ENCODE measurements at places on chromosomes 6 and 20. TPM values are rescaled to one million over a fixed set of nuclear protein-coding genes. Genes with fewer than 3 reads are reported as not detected.

GRCh38 chr20:42295592-42295991 lies 677.4 kb upstream of the CHD6 start:
- no peaks in the 10 kb centered on the region for H3K36me3 ChIP-seq
- DNase-seq: no peak
- H3K4me1 ChIP-seq: no peaks in the 10 kb centered on the region
- H3K27ac ChIP-seq: no peak overlapping the region

- H3K4me3 ChIP-seq: no peak overlapping the region
- H3K27me3 ChIP-seq: no peaks in the 10 kb centered on the region
- H3K36me3 ChIP-seq: no peaks in the 10 kb centered on the region
- DNase-seq: no peak
- no peak overlapping the region for H3K27ac ChIP-seq
These were observed 11.0 kb downstream of the DCBLD1 start for GRCh38 chr6:117493470-117493869.

Gene ZNF76
- polyA plus RNA-seq: 15.0 TPM

DNA sequence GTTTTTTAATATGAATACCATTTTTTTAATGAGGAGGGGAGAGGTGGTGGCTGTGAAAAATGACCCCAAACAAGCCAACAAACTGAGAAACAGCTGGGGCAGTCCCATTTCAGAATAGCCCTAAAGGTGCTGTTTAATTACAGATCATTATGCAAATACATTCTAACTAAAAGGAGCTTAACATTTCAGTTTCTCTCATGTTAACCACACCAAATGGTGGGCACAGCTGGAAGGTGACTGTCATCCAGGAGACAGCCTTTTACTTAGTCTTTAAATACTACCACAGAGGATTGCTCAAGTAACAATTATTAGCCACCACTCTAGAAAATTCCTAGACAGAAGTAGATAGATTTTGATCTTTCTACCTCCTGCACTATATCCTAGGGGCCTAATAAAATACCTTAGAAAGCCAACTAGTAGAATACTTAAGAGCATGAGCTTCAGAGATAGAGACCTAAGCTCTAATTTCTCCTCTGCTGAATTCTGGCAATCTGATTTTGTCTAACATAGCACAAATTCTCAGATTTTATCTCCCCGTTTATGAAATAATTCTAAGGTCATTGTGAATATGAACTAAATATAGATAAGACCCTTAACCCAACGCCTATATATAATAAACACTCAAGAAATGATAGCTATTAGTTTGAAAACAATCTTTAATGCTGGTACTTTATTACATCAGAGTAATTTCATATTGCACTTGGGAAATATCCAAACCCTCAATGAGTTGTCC lies 615.1 kb upstream of the NRSN1 start:
- no peak overlapping the region for H3K4me3 ChIP-seq
- no peak overlapping the region for H3K27ac ChIP-seq
- no peak for DNase-seq
- H3K36me3 ChIP-seq: no peaks in the 10 kb centered on the region
- no peaks in the 10 kb centered on the region for H3K4me1 ChIP-seq

Gene NKAPL
- 0.60 TPM for polyA plus RNA-seq

DNA sequence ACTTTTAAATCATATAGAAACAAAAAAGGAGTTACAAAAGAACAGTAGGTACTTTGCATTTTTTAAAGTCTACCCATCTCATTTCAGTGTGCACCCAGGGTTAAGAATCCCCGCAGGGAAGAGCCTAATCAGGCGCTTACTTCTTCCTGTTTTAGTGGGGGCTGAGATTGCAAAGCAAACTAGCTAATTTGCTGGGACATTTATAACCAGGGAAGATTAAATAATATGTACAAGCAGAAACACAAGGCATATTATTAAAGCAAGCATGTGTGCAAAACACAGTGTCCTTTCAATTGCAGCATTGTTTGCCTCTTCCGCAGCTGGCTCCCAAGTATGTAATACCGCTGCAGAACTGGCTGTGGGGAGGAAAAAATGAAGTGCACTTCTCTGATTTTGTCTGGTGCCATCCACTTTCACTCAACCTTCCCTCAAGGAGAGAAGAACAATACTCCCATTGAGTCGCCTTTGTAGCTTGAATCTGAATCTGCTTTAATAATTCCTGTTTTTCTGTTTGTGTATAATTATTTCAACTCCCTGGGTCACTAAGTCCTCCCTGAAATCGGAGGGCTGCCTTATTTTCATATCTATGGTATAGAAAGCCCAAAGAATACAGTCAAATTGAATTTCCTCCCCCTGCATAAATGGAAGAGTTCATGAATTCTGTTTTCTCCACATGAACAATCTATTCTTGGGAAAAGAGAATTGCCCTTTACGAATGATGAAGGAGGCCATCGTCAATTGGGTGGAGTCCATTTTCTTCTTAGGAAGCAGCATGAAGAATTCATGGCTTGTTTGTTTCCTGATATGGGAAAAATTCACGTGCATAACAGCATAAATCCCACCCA lies 23.3 kb upstream of the BCAS1 start:
- H3K4me3 ChIP-seq: no peak overlapping the region
- H3K27ac ChIP-seq: no peak overlapping the region
- DNase-seq: no peak
- no peaks in the 10 kb centered on the region for H3K4me1 ChIP-seq
- H3K27me3 ChIP-seq: peaks cover 4% of the 10 kb centered on the region
- H3K36me3 ChIP-seq: no peaks in the 10 kb centered on the region

DNA sequence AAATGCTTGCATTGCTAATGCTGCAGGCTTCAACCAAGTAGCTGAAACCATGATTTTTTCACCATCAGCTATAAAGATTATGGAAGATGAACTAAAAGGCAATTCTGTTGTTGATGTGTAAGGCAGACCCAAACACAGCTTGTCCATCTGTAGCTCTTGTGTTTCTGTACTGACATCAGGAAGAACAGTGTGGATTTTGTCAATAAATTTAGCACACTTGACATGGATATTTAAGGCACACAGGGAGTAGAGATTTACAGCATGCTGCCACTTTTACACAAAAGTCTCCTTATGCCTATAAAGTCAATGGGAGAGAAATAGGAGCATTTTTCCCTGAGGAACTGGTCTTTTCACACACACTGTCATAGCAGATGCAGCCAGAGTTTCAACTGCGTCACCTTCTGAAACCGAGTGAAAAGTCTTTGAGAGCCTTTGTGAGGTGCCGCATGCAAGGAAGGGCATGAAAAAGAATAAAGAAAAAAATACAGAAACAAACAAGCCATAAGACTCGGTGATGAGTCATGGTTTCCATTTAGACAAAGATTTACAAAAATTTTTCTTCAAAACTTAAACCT lies 261.4 kb upstream of the TFAP2D start:
- DNase-seq: no peak
- H3K36me3 ChIP-seq: no peaks in the 10 kb centered on the region
- no peak overlapping the region for H3K27ac ChIP-seq
- no peak overlapping the region for H3K4me3 ChIP-seq

- no peaks in the 10 kb centered on the region for H3K27me3 ChIP-seq
- H3K27ac ChIP-seq: peak overlapping the region; percentile 68
- no peak overlapping the region for H3K4me3 ChIP-seq
- H3K4me1 ChIP-seq: peaks cover 7% of the 10 kb centered on the region
- H3K36me3 ChIP-seq: no peaks in the 10 kb centered on the region
- DNase-seq: no peak
These were observed 24.3 kb downstream of the GCNT2 start for GRCh38 chr6:10545482-10545881.

DNA sequence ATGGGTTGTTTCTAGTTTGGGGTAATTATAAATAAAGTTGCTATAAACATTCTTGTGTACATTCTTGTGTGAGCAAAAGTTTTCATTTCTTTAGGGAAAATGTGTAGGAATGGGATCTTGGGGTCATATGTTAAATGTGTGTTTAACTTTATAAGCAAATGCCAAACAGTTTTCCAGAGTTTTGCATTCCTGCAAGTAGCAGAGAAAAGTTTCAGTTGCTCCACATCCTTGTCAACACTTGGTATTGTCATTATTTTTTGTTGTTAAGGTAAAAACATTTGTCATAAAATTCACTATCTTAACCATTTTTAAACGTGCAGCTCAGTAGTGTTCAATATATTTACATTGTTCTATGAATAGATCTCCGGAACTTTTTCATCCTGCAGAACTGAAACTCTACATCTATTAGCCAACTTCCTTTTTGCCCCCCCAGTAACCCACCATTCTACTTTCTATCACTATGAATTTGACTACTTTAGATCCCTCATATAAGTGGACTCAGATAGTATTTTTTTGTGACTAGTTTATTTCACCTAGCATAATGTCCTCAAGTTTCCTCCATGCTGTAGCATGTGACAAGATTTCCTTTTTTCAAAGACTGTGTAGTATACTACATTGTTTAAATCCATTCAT lies 48.4 kb downstream of the PHACTR2 start:
- H3K4me3 ChIP-seq: no peak overlapping the region
- H3K27me3 ChIP-seq: no peaks in the 10 kb centered on the region
- no peak overlapping the region for H3K27ac ChIP-seq
- no peak for DNase-seq

- no peaks in the 10 kb centered on the region for H3K36me3 ChIP-seq
- no peaks in the 10 kb centered on the region for H3K4me1 ChIP-seq
- no peak overlapping the region for H3K27ac ChIP-seq
- H3K27me3 ChIP-seq: no peaks in the 10 kb centered on the region
- DNase-seq: no peak
These were observed 90.2 kb upstream of the SSTR4 start for GRCh38 chr20:22944936-22945335.

Gene ACTR5
- polyA plus RNA-seq: 3.2 TPM

Gene GRIK2
- polyA plus RNA-seq: not detected

Gene WFDC10B
- polyA plus RNA-seq: not detected

- H3K4me1 ChIP-seq: peaks cover 24% of the 10 kb centered on the region
- H3K4me3 ChIP-seq: no peak overlapping the region
- H3K36me3 ChIP-seq: no peaks in the 10 kb centered on the region
- no peak overlapping the region for H3K27ac ChIP-seq
These were observed 36.4 kb downstream of the MYLK4 start for GRCh38 chr6:2714111-2714895.

DNA sequence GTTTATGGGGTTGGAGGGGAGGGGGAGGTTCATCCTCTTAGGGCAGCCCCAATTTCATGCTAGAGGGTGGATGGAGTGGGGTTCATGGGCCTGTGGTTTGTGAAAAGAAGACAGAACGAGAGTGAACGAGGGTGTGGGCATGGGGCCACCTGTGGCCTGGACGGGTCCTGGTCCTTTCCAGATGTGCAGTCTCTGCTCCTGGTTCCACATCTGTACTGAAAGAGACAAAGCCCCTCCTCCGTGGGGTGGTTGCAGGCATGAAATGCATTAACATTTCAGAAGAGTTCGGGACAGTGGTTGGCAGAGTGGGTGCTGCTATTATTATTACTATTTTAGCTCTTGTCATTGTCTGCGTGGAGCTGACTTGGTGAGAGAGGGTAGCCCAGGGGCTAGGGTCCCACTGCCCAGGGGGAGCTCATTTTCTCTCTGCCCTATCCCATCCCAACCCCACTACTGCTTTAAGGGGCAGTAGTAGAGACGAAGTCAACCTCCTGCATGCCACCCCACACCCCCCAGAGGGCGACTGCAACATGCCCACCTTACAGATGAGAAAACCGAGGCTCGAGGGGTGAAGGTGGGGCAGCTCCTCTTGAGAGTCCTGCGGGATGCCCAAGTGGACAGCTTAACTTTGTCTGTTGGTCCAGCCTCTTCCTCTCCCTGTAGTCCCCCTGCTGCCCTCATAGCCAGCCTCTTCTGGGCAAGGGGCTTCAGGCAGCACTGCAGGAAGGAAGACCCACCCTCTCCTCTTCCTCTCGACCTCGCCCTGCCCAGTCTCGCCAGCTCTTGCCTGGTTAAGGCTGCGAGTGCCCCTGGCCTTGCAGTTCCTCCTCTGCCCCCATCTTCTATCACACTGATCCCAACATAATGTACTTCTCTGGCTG lies 8.4 kb downstream of the BPIFB2 start:
- H3K27me3 ChIP-seq: no peaks in the 10 kb centered on the region
- DNase-seq: no peak
- no peaks in the 10 kb centered on the region for H3K36me3 ChIP-seq
- no peaks in the 10 kb centered on the region for H3K4me1 ChIP-seq

- no peaks in the 10 kb centered on the region for H3K36me3 ChIP-seq
- no peak for DNase-seq
- H3K4me1 ChIP-seq: peaks cover 5% of the 10 kb centered on the region
These were observed 7.6 kb downstream of the SLC44A4 start for GRCh38 chr6:31871046-31871659.

DNA sequence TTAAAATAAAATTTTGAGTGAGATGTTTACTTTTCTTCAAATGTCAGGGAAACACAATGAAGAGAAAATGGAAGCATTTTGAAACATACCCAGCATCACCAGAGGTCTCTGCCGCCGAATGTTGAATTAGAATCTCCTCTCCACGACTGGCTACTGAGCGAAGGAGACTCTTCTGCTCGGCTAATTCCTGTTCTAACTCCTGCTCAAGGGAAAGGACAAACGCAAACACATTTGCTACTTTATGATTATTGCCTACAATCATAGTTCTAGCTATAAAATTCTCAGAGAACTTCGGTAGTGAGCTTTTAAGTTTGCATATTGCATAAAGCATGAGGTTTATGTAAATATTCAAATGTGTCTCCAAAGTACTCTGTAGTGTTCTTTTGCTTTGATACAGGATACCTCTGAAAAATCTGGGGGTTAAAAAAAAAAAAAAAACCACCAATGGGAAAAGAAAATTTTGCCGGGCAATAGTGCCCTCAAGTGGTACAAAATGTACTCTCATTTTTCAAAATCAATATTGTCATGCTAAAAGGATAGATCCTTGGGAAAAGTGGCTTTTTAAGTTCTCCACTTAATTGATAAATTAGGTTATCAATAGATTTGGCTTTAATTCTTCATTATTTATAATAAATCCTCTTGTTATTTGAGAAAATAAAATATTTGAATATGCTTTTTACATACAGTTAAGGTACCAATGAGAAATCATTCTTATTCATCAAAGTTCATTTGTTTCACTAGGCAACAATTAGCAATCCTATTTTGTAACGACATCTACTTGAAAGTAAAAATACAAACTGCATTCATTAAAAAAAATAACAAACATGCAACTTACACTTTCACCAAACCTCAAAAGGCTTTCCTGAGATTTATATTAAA lies 369.0 kb downstream of the SYNE1 start:
- no peak overlapping the region for H3K4me3 ChIP-seq
- DNase-seq: no peak
- H3K27ac ChIP-seq: peak overlapping the region; percentile 44

GRCh38 chr6:108476847-108477430 lies 83.8 kb upstream of the FOXO3 start:
- H3K27me3 ChIP-seq: no peaks in the 10 kb centered on the region
- no peaks in the 10 kb centered on the region for H3K4me1 ChIP-seq
- no peak overlapping the region for H3K4me3 ChIP-seq
- no peak for DNase-seq

- H3K4me1 ChIP-seq: no peaks in the 10 kb centered on the region
- no peaks in the 10 kb centered on the region for H3K27me3 ChIP-seq
- peaks cover 17% of the 10 kb centered on the region for H3K36me3 ChIP-seq
These were observed 100.6 kb downstream of the HIVEP1 start for GRCh38 chr6:12112540-12113189.

- H3K27me3 ChIP-seq: no peaks in the 10 kb centered on the region
- H3K27ac ChIP-seq: no peak overlapping the region
- H3K4me3 ChIP-seq: no peak overlapping the region
- no peak for DNase-seq
These were observed 15.8 kb downstream of the KLHL32 start for GRCh38 chr6:96940322-96940721.

Gene SMPD2
- polyA plus RNA-seq: 16.6 TPM

- no peaks in the 10 kb centered on the region for H3K36me3 ChIP-seq
- H3K27ac ChIP-seq: no peak overlapping the region
- no peaks in the 10 kb centered on the region for H3K4me1 ChIP-seq
- DNase-seq: no peak
These were observed 478.7 kb downstream of the HTR1B start for GRCh38 chr6:76984572-76984971.

- H3K4me1 ChIP-seq: peaks cover 8% of the 10 kb centered on the region
- no peak overlapping the region for H3K4me3 ChIP-seq
- no peak for DNase-seq
- H3K27me3 ChIP-seq: no peaks in the 10 kb centered on the region
- no peaks in the 10 kb centered on the region for H3K36me3 ChIP-seq
These were observed 123.2 kb upstream of the TMEM170B start for GRCh38 chr6:11414176-11414963.

Gene HSD17B8
- polyA plus RNA-seq: 21.3 TPM

Data from sigmoid colon (tissue), 7 donors.